ENCODE measurements at places on chromosomes 7 and 10.

- ATAC-seq: no peak
These were observed 92.3 kb downstream of the MAGI2 start for GRCh38 chr7:79361214-79361613.

DNA sequence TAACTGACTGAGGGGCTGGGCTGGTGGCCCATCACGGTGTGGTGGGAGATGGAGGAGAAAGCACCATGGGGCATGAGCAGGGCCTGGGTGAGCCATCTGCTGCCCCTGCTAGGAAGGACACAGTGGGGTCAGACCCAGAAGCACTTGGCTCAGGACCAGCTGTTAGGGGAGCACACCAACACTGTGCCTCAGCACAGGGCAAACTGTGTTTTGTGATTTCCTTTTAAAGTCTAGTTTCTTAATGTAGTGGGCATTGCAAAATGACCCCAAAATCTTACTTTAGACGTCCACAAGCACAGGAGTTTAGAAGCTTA lies 41.2 kb downstream of the NCAPG2 start:
- no peak for ATAC-seq

DNA sequence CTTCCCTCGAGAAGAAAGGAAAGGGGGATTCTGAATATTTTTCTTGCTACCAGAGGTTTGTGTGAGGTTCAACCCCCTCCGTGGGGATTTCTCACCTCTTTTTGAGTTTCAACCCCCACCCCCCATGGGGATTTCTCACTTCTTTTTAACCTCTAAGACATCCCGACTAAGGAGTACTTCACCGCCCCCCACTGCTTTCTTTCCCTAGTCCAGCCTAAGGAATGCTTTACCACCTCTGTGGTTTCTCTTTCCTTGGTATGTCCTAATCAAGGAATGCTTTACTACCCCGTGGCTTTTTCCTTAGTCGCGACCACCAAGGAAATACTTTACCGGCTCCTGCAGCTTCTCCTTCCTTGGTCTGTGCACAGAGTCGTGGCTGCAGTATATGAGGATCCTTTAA lies 149.4 kb downstream of the LYZL1 start:
- no peak for ATAC-seq

DNA sequence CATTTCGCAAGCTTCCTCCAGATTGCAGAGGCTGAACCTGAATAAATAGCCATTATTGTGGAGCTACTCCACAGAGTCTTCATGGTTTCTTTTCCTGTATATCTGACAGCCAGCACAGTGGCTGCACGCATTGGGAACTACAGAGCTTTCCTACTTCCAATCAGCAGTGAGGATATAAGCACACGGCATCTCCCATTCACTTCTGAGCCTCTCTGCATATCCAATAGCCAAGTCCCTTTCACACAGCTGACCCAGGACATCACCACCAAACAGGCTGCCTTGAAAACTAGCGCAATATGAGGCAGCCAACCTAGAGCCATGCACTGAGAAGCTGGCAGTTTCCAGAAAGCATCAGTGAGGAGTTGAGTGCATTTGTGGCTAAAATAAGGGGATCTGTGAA lies 11.6 kb downstream of the C10orf90 start:
- no peak for ATAC-seq

GRCh38 chr10:37747081-37747480 lies 110.3 kb downstream of the ZNF248 start:
- ATAC-seq: no peak

GRCh38 chr10:120385992-120386391 lies 71.0 kb upstream of the PLPP4 start:
- ATAC-seq: no peak

DNA sequence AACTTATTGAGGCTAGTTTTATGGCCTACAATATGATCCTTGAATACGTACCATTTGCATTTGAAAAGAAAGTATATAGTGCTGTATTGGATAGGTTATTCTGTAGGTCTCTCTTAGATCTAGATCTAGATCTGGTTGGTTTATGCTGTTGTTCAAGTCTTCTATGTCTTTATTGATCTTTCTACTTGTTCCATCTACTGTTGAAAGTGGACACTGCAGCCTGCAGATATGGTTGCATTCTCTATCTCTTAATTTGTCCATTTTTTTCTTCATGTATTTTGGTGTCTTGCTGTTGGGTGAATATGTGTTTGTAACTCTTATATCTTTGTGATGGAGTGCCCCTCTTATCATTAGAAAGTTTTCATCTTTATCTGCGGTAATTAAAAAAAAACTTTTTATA lies 139.4 kb upstream of the PCDH15 start:
- ATAC-seq: no peak

- ATAC-seq: no peak
These were observed 68.4 kb downstream of the RAMP3 start for GRCh38 chr7:45225948-45226335.

GRCh38 chr7:94477878-94478277 lies 31.7 kb upstream of the CASD1 start:
- no peak for ATAC-seq

GRCh38 chr7:66557214-66558200 lies 71.2 kb upstream of the KCTD7 start:
- ATAC-seq: peak; percentile 79

- no peak for ATAC-seq
These were observed 6.3 kb downstream of the CFAP69 start for GRCh38 chr7:90251304-90251635.

- no peak for ATAC-seq
These were observed 367.6 kb upstream of the MGMT start for GRCh38 chr10:129099486-129099885.

DNA sequence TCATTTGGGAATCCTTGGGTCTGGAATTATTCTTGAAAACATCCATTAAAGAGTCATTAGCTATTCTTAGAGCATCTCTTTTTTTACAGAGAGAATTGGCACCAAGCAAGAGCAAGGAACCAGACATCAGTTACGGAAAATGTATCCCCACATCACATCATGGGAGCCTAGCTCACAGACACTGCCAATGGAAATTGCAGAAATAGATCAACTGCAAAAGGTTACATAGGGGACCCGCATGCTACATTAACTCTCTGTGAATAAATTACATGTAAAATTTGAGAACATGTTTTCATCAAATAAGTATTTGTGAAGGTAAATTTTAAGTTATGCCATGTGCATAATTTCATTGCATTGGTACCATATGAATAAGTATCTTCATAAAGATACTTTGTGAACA lies 224.8 kb downstream of the ZNF248 start:
- no peak for ATAC-seq

DNA sequence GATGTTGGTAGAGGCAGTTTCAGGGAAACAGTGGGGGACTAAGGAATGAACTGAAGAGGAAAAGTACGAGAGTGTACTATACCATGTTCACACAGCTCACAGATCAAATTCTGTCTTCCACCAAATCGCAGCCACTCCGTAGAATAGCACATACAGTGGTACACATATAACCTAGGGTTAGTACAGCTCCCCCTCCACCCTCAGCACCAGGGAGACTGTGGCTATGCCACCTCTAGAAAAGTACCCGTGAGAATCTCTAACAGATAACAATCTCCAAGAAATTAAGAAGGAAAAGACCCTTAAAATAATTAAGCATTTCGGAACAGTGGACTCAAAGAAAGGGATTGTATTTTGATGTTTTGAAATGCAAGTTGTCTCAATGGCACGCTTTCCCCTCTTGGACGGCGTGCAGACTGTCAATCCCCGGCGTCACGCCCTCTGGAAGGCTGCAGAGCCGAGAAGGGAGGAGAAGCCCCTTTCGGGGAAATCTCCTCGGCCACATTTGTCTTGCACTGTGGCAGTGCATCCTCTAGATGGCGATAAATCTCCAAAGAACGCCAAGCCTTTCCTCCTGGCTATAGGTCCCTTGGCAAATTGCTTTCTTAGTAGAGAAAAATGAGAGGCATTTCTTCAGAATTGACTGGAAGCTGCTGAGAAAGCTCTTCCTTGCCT lies 345.0 kb downstream of the REEP3 start:
- ATAC-seq: peak; percentile 98

DNA sequence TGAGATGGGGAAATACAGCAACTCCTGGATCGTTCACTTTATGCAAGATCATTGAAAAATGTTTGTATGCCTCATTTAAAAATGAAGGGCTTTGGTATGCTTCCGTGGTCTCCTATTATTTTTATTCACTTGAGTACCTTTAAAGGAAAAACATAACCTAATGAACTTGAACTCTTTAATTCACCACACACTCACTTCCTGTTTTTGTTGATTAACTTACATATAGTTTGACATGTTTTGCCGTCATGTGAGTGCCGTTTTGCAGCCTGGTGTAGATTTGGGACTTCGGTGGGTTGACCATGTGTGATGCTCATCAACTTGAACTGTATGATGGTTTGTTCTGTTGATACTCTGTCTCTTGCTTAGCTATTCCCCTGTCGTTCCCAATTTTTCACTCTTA lies 28.9 kb downstream of the CASP7 start:
- no peak for ATAC-seq

- peak; percentile 41 for ATAC-seq
These were observed 25.6 kb downstream of the CDC123 start for GRCh38 chr10:12221323-12222298.

DNA sequence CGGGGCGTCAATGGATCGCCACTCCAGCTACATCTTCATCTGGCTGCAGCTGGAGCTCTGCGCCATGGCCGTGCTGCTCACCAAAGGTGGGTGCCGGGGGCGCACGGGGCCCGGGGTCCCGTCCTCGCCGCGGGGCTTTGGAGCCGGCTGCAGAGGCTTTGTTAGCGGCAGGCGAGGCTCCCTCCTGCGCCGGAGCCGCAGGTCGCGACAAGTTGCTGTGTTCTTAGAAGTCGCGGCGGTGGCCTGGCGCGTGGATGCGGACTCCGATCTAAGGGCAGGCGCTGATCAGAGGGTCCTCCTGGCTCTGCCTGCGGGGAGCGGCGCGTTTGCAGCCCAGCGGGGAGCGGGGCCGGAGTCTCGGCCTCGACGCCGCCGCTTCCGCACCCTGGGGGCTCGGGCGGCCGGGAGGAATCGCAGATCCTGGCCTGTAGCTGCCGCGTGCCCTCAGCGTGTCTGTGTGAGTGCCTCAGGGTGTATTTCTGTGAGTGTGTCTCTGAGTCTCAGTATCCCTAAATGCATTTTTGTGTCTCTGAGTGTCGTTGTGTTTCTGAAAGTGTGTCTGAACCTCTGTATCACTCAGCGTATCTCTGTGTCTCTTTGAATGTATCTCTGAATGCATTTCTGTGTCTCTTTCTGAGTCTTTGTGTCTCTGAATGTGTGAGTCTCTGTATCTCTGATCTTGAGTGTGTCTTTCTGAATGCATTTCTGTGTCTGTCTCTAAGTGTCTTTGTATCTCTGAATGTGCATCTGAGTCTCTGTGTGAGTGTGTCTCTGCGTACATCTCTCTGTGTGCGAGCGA lies 766 bp downstream of the BAMBI start:
- ATAC-seq: peak; percentile 5

GRCh38 chr10:20254078-20254477 lies 437.8 kb downstream of the PLXDC2 start:
- no peak for ATAC-seq

GRCh38 chr10:63286340-63286739 lies 153.2 kb downstream of the NRBF2 start:
- ATAC-seq: no peak

DNA sequence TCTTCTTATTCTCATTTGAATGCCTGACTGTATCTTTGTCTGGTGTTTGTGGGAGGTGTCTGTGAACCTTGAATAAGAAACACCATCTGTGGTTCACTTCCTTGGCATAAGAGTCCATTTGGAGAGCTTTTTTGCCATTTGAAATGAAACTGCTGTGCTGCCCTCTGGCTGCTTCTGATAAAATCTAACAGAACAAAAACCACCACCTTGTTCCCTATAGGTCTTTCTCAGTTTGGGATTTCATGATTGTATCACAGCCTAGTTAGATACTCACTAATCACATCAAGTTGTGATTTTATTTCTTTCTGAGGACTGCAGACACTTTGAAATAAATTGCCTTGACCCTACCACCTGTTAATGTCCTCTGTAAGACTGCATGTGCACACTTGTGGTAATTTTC lies 102.7 kb upstream of the FAM13C start:
- no peak for ATAC-seq

DNA sequence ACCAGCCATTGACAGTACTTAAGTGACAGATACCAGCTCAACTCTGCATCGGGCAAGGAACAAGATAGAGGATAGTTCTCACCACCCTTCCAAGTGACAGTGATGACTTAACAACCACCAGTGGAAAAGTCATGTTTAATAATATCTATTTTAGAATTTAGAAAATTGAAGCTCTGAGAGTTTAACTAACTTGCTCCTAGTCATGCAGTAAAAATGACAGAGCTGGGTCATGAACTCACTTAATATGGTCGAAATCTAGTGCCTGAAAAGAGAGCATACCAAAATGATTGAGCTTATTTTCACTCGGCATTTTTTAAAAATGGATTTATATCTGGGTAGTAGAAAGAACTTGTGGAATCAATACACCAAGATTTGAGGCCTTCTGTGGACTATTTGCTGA lies 367.8 kb upstream of the IGFBP3 start:
- no peak for ATAC-seq

- peak; percentile 27 for ATAC-seq
These were observed 428.6 kb upstream of the ADARB2 start for GRCh38 chr10:2165771-2166460.

DNA sequence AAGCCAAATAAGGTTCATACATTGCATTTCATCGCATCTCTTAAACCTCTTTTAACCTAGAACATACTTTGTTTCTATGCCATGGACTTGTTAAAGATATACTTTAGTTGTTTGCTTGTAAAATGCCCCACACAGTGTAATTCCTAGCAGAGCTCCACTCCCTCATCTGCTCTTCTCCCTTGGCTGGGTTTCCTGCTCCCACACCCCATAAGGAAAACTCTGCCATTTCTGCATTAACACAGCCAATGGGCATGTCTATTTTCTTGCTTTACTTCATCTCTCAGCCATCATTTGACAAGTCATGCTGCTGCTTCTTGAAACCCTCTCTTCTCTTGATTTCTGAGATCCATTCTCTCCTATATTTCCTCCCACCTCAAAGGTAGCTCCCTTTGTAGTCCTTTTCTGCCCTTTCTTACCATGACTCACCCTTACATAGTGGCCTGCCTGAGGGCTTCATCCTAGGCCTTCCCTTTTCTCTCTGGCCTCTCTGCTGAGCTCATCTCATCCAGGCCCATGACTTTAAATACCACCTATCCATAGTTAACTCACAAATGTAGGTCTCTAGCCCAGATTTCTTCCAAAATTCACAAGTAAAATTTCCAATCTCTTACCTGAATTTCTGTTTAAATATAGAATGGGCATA lies 471.4 kb downstream of the ADRA2A start:
- no peak for ATAC-seq

DNA sequence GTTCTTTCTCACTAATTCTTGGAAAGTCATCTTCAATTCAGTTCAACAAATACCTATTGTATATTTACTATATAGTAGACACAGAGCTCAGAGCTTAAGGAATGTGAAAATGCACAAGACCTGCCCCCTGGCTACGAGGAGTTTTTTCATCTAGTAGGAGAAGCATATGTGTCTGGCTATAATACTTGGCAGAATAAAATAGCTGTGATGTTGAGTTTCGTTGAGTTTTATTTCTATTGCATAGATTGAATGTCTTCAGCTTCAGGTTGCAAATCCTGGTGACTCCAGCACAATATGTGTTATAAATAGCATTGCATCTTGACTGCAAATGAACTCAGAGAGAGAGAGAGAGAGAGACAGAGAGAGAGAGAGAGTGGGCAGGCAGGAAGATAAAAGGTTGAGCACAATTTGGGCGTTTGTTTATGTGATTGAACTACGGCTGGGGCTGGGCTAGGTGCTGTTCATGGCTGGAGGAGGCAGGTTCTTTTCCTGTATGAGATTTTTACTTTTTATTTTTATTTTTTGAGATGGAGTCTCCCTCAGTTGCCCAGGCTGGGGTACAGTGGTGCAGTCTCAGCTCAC lies 229.6 kb downstream of the GALNT17 start:
- ATAC-seq: no peak

- ATAC-seq: peak; percentile 92
These were observed 8.5 kb downstream of the SP8 start for GRCh38 chr7:20778063-20778721.

- ATAC-seq: peak; percentile 56
These were observed 164.2 kb upstream of the ITGB1 start for GRCh38 chr10:33122014-33122809.

Data from motor neuron (in vitro differentiated cells).